ENCODE measurements at places on chromosomes 11 and 22.

GRCh38 chr11:5610446-5610845, 14.0 kb downstream of the TRIM6 start:
- no peak for DNase-seq

- no peak for DNase-seq
Observed at GRCh38 chr11:117369534-117369933, 41.9 kb downstream of the CEP164 start.

GRCh38 chr11:61959114-61959513, 8.3 kb downstream of the FTH1 start:
- no peak for DNase-seq

DNA sequence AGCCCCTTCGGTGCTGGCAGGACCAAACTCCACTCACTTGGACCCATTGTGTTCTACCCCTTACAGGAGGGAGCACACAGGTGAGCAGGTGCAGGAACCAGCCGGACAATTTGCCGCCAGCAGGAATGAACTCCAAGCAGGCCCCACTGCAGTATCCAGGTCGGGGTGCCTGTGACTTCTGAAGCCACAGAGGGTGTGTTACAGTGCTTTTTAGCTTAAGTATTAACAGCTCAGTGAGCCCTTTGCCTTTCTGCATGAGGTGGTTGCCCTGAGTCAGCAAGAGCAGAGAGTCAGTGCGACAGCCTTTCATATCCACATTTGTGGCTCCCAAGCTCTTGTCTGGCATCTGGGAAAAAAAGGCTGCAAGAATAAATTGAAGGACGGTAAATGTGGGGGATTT, 366.6 kb upstream of the LRRC4C start:
- no peak for DNase-seq

- DNase-seq = no peak
Observed at GRCh38 chr11:70608568-70609470, 210.5 kb downstream of the CTTN start.

DNA sequence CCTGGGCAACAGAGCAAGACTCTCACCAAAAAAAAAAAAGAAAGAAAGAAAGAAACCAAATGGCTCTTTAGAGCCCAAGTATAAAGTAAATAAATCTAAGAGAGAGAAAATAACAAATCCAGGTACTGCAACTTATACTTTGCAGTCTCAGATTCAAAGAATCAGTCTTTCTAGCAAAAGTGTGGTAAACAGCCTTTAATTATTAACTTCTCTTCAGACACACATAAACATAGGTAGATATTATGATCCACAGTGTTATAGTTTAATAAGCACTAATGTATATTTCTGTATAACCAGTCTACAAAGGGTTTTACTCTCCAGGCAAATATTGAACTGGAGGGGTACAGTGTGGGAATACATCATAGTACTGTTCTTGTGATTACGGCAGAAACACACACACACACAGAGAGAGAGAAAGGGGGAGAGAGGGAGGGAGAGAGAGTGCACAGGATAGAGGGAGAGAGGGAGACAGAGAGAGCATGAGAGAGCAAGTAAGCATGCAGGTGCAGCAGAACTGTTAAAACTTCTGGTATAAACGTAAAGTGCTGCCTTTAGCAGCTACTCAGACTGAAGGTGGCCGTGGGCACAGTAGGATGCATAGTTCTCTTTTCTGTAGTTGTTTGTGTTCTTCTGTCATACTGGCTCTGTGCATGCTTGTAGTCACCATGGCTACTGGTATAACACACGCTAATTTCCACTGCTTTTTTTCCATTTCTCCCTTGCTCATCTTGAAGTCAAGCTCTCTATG, 32.3 kb downstream of the MTMR2 start:
- no peak for DNase-seq

DNA sequence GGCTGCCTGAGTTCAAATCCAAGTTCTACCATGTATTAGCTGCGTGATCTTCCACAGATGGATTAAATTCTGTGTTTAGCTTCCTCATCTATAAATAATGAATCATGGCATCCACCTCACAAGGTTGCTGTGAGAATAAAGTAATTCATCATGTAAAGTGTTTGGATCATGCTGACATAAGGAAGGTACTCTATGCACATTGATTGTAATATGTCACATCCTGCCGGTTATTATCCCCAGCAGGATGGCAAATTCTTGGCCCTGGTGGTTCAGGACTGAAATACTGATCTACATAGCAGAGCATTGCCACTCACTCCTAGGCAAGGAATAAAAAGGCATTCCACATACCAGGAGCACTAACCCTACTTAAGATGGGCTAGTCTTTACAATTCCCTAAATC, 40.8 kb downstream of the LGR4 start:
- DNase-seq = no peak

DNA sequence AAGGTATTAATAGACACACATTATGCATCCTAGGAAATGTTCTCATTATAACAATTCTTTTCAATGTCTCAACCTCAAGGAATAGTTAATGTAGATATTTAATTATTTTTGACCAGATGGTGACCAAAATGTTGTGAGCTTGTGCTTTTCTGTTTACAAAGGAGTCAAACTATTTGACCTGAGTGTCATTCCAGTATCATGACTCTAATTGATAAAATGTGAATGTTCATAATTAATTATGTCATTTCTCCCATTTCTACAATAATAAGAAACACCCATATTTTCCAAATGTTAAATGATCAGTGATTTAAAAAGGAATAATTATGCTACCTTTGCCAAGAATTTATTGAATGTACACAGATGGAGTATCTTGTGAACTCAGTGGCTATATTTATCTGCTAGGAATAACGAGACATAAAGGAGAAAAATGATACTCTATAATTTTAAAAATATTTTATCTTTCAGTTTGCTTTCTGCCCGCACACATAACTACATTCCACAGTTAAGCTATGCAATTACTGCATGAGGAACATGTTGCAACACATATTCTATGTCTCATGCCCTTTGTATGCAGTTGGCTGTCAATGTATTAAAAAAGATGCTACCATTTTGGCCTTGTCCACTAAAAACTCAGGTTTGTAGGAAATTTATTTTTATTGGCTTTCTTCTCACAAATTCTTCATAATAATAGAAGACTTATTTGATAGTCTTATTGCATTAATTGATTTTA, 376.7 kb upstream of the CCDC179 start:
- no peak for DNase-seq

GRCh38 chr22:49958366-49958921, 2.1 kb upstream of the PIM3 start:
- DNase-seq = no peak

- DNase-seq = no peak
Observed at GRCh38 chr11:88475991-88476418, 138.5 kb upstream of the CTSC start.

- DNase-seq = no peak
Observed at GRCh38 chr11:69887841-69888427, 68.7 kb upstream of the FGF3 start.

GRCh38 chr11:112942966-112943643, 18.1 kb upstream of the NCAM1 start:
- DNase-seq = no peak

GRCh38 chr22:31229402-31230079, 17.4 kb downstream of the LIMK2 start:
- no peak for DNase-seq

- no peak for DNase-seq
Observed at GRCh38 chr11:59283311-59283710, 70.6 kb upstream of the MPEG1 start.

GRCh38 chr11:75154646-75155569, 4.0 kb downstream of the SLCO2B1 start:
- no peak for DNase-seq

- DNase-seq = no peak
Observed at GRCh38 chr11:92276773-92277172, 52.2 kb downstream of the FAT3 start.

- no peak for DNase-seq
Observed at GRCh38 chr22:24146194-24146616, 35.1 kb upstream of the SUSD2 start.

GRCh38 chr22:20811171-20811570, 37.3 kb downstream of the SERPIND1 start:
- DNase-seq = no peak

- DNase-seq = no peak
Observed at GRCh38 chr11:2382936-2383851, 6.1 kb downstream of the CD81 start.

DNA sequence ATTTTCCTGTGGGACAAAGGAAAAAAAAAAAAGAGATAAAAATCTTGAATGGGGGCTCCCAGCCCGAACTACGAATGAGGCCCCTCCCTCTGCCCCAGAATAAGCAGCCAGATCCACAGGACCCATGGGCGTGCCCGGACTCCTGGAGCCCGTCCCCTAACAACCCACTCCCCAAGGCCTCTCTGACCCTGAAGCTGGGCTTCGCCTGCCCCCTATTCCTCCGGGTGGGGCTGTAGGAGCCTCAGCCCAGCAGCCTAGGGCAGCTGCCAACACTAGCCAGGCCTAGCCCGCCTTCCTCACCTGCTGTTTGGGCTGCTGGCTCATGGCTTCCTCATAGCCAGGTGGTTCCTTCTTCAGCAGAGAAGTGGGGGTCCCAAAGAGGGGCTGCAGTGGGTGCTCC, 46.6 kb downstream of the SGSM3 start:
- DNase-seq = no peak

GRCh38 chr22:18096823-18097222, 13.8 kb upstream of the TUBA8 start:
- DNase-seq = no peak

DNA sequence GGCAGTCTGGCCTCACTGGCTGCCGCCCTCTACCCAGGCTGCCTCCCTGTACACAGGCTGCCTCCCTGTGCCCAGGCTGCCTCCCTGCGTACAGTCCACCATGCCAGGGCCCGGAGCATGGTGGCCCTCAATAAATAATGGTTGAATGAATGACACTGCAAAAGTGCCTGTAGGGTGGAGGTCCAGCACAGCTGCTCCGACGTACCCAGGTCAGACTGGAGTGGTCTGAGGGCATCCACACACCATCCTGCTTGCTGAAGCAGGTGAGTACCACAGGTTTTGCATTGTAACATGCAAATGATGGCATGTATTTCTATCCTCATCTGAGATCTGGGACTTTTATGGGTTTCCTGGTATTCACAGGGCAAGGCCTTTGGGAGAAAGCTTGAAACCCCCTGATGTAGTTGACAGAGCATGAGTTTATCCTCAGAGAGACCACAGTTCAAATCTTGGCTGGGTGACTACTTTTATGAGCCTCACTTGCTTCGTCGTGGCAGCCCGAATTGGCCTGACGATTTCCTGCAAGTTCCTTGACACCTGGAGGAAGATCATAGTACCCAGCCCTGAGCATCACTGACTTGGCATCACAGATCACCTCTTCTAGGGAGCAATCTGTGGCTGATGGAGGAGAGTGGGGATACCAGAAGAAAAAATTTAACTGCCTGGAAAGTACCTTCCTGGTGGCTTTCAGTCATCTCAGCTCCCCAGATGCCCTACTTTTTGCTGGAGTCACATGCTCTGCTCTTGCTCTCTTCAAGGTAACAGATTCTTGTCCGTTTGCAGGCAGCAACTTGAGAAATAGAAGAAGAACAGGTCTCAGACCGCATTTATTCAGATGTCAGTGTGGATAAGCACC, 16.0 kb upstream of the CYB5R3 start:
- no peak for DNase-seq

- no peak for DNase-seq
Observed at GRCh38 chr11:35496416-35496815, 29.0 kb downstream of the PAMR1 start.

- no peak for DNase-seq
Observed at GRCh38 chr11:46259971-46260560, 17.4 kb upstream of the CREB3L1 start.

GRCh38 chr11:12074529-12075195, 35.7 kb upstream of the MICAL2 start:
- no peak for DNase-seq

- no peak for DNase-seq
Observed at GRCh38 chr11:19382131-19382611, 141.4 kb upstream of the E2F8 start.

- DNase-seq = no peak
Observed at GRCh38 chr11:70712471-70712870, 314.1 kb downstream of the CTTN start.

GRCh38 chr22:45284705-45285262, at the start of gene UPK3A:
Gene UPK3A, plus strand, starts transcription at chr22:45284949. Its CDS starts 65 bp downstream, at chr22:45285014.
- DNase-seq = peak; percentile 33

DNA sequence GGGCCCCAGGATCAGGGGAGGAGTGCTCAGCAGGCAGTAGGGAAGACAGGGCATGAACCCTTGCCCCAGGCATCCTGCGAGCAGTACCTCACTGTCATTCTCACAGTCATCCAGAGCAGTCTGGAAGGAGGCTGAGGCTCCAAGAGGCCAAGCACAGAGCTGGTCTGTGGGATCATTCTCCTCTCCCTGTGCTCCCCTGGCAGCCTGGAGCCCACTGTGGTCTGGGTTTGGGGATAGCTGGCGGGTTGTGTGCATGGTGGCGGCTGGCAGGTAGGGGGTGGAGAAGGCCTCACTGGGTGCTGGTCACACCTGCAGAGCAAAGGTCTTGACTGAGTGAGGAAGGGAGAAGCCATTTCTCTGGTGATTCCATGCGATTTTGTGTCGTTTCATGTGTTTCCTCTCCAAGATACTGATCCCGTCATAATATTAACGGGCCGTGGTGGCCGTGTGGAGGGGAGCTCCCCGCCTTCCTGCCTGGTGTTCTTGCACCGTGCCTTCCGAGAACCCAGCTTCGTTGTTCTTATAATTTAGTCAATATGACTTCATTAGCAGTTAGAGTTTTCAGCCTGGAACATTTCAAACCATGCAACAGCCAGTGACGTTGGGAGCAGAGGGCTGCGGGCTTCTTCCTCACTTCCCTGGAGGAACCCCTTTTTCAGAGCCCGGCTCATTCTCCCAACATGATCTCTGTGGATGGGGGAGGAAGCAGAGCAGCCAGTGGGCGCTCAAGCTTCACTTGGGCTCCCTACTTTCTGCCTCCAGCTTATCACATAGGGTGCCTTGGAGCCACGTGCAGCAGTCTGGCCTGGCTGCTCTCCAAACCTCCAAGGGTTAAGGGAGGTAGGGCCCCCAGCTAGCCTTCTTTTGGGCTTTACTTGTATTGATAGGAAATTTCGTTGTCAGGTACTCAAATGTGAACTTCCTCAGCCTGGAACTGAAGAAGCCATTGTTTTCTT, 20.8 kb upstream of the ADORA2A start:
- no peak for DNase-seq

All from T-helper 22 cell (primary cell).